Globus pallidus (tissue), 1 donor: ENCODE measurements at places on chromosomes 2 and 18.

DNA sequence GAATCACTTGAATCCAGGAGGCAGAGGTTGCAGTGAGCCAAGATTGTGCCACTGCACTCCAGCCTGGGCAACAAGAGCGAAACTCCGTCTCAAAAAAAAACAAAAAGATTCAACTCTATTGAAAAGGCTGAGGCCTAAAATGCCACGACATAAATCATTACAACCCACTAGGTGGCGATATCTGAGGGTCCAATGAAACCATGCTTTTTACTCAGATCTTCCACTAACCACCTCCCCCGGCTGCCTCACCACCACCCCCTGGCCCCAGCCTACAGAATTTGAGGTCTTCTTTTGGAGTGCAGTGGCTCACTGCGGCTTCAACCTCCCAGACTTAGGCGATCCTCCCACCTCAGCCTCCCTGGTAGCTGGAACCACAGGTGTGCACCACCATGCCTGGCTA lies 57.5 kb downstream of the AP1S3 start:
- no peak for DNase-seq

GRCh38 chr2:109166811-109167210 lies 37.8 kb downstream of the SH3RF3 start:
- DNase-seq, result no peak

- no peak for DNase-seq
These were observed 105.0 kb downstream of the NEDD4L start for GRCh38 chr18:58148954-58149471.

DNA sequence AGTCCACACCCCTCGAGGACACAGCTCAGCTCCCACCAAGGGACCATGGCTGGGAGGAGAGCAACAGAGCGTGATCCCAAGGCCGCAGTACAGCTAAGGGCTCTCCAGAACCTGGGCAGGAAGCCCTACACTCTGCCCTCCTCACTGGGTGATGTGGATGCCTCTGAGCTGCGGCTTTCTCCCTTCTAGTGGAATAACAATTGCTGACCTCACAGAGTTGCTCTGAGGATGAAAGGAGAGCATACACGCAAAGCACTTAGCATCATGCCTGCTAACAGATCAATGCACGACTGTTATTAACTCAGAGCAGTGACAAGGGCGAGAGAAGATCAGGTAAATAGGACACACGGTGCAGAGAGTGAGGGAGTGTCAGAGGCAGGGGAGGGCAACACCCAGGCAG lies 74.2 kb downstream of the ZFP36L2 start:
- no peak for DNase-seq

GRCh38 chr2:167212014-167212648 lies 323.9 kb downstream of the XIRP2 start:
- peak; percentile 10 for DNase-seq

DNA sequence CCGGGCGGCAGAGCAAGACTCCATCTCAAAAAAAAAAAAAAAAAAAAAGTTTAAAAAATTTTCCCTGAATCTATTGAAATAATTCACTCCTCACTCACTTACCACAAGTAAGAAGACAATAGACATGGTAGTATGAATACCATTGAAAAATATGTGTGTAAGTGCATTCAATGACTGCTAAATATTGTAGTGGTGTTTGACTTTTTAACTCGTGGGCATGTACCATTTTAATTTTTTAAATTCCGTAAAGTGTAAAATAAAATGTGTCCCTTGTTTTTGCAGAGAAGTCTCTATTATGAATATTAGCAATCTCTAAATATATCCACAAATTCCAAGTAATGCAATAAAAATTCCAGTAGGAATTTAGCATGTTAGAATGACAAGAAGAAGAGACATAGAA lies 134.1 kb downstream of the COPS8 start:
- no peak for DNase-seq

- no peak for DNase-seq
These were observed 10.1 kb downstream of the RND3 start for GRCh38 chr2:150477347-150477746.

DNA sequence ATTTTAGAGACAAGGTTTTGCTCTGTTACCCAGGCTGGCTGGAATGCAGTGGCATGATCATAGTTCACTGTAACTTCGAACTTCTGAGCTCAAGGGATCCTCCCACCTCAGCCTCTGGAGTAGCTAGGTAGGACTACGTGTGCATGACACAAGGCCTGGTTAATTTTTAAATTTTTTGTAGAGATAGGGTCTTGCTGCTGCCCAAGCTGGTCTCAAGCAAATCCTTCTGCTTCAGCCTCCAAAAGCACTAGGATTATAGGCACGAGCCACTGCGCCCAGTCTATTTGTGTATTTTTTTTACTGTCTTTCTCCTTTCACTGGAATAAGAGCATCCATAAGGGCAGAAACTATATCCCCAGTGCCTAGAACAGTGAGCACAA lies 89.3 kb downstream of the PLEKHM3 start:
- no peak for DNase-seq

- DNase-seq, result no peak
These were observed 182.5 kb downstream of the ACKR3 start for GRCh38 chr2:236752096-236752495.

- no peak for DNase-seq
These were observed 2.6 kb upstream of the RFX8 start for GRCh38 chr2:101477556-101477955.

DNA sequence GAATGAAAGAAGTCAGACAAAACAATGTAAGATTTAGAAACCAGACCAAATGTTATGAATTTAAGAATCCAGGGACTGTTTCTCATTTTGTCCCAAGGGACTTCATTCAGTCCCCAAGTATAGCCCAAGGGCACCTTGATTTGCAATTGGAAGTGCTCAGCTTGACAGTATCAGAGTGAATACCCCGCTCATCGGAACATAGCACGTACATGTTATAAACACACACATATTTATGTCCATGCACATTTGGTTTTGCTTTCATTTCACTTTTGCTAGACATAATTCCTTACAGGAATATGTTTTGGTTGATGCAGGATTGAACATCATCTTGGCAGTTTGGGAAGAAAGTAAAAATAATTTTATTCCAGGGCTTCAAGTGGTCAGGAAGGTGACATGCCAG lies 100.2 kb downstream of the PID1 start:
- no peak for DNase-seq

DNA sequence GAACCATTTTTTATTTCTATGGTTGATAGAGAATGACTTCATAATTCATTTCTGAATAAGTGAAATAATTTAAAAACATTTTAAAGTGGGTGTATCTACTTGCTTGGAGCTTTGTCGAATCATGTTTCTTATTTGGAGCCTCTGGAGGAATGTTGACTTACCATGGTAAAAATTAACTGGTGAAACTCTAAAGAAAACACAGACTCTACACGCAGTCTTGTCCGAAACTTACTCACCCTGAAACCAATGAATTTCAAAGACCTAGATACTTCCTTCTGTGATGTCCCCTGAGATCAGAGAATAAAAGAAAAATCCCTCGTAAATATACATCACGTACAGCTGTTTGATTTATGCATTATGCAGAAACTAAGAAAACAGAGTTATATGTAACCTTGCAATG lies 665.2 kb upstream of the NRXN1 start:
- DNase-seq, result no peak

DNA sequence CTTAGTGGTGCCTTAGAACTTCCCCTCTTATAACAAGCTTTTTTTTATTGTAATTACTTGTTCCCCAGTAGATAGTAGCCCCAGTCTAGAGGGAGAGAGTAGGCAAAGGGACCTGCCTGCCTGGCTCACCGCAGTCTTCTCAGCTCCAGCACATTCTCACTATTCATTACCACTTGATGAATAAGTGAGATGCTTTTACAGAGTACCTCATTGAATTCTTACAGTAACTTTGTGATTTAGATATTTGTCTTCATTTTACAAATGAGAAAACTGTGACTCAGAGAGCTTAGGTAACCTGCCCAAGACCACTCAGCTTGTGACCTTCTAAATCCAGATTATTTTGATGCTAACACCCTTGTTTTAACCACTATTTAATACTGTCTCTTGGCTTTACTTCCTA lies 77.8 kb downstream of the CHRNA1 start:
- DNase-seq, result no peak

- no peak for DNase-seq
These were observed 61.4 kb downstream of the MYO5B start for GRCh38 chr18:50133526-50133925.

DNA sequence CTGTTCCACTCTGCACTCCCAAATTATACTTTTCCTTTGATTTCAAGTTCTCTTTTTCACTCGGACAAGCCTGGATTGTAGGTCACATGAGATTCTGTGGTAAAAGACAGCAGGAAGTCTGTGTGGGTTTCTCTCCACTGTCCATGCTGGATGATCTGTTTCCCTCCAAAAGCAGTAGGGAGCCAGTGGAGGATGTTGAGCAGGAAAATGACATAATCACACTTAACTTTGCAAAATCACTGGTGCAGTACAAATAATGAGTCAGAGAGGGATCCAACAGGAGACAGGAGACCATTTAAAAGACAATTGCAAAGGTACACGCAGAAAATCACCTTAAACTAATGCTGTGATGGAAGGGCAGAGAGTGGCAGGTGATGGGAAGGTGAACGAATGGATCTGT lies 301.3 kb downstream of the ZNF407 start:
- DNase-seq, result no peak

GRCh38 chr2:121596221-121597080 lies 52.8 kb downstream of the CLASP1 start:
- peak; percentile 36 for DNase-seq

- peak; percentile 77 for DNase-seq
These were observed 69.1 kb downstream of the NCAPH start for GRCh38 chr2:96404446-96405373.

DNA sequence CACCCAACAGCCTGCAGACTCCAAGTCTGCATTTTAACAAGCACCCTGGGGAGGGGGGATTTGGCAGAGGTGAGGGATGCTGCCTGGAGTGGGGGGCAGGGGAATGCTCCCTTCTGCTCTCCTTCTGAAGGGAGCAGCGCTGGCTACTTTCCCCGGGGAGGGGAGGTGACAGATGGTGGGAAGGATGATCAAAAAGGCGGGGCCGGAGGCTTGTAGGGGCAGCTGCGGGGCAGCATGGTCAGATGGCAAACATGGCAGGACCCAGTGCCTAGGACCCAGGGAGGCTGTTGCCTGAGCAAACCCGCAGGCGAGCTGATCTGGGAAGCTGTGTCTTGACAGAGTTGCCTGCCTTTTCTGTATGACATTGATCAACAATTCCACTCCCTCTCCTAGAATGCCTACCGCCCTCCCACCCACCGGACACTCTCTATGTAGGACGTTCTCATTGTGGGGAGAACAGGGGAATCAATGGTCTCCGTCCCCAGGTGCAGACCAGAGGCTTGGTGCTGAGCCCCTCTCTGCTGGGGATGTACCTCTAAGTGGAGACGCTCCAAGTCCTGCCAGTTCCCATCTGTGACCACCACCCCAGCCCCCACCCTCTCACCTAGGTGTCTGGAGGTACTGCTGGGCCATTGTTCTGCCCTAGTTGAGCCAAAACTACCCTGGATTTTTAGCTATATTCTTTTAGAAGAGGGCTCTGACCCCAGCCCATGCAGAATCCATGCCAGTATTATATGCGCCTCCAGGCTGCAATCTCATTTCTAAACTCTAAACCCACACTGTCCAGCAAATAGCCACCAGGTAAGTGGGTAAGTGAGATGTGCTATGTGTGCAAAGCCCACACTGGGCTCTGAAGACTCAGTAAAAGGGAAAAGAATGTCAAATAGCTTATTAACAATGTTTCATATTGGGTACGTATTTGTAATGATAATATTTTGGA lies 89.7 kb upstream of the SEC11C start:
- no peak for DNase-seq

- DNase-seq, result peak; percentile 30
These were observed 37.6 kb upstream of the SPAG16 start for GRCh38 chr2:213246497-213247281.

- no peak for DNase-seq
These were observed 161.3 kb downstream of the MEIS1 start for GRCh38 chr2:66596256-66596655.

GRCh38 chr2:242088471-242089212 lies 219.1 kb downstream of the RTP5 start:
- peak; percentile 88 for DNase-seq

GRCh38 chr2:224135881-224136280 lies 96.8 kb upstream of the SERPINE2 start:
- no peak for DNase-seq

DNA sequence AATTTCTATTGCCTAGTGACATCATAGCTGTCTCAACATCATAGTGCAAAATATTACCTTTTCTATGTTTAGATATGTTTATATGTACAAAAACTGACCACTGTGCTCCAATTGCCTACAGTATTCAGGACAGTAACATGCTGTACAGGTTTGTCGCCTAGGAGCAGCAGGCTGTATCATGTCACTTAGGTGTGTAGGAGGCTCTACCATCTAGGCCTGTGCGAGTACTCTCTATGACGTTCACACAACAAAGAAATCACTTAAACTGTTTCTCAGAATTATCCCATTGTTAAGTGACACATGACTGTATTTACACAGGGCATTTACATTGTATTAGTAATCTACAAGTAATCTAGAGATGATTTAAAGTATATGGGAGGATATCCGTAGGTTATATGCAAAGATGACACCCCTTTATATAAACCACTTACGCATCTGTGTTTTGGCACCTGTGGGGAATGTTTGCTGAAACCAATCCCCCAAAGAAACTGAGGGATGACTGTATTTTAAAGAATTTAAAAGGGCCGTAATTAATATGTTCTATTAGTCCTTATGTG lies 24.7 kb downstream of the IL1R2 start:
- no peak for DNase-seq

DNA sequence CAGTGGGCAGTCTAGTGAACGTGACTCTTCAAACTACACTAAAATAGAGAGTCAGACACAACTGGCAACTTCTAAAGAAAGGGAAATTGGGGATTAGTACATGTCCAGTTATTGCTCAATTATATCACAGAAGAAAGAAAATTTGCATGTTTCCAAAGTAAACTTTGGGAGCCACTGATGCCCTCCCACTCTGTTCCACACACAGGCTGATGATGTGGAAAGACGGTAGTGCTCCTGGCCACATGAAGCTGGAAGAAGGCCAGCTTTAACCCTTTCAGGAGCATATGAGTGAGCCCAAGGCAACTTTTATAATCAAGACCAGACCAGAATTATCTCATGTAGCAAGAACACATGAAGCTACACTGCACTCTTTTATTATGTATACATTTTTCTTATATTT lies 141.0 kb downstream of the NR4A2 start:
- DNase-seq, result no peak

DNA sequence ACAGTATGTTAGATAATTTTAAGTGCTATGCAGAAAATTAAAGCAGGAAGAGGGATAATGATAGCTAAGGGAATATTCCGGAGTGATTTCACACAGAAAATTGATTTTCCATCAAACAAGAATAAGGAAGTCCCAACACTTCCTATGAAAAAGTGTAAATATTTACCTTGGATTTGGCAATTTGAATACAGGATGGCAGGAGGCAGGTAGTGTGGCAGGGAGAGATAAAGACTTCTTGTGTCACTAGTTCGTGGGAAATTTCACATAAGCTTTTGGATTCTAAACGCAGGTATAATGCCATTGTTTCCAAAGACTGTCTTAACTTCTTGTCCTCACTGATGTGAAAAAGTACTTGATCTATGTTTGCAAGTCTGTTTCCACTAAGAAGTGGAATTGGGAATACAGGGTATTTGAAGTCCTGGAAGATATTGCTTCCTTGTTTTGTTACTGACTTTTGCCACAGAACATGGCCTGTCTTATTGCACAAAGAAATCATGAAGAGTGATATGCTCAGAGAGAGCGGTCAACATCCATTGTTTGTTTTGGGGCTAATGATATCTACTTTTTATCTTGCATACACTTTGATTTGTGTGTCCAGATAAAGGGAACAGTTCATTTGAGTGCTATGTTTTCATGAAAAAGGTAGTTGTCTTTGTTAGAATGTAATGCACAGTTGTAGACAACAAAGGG lies 1216.1 kb upstream of the FAM98A start:
- DNase-seq, result no peak
